ENCODE measurements at places on chromosomes 13 and 19. TPM values are rescaled to one million over a fixed set of nuclear protein-coding genes. Genes with fewer than 3 reads are reported as not detected.

Gene ZNF536
- 1.1 TPM for total RNA-seq

Gene ZNF805
- 16.4 TPM for total RNA-seq

Gene AMER2
- 0.34 TPM for total RNA-seq

Gene XPO4
- 21.0 TPM for total RNA-seq

DNA sequence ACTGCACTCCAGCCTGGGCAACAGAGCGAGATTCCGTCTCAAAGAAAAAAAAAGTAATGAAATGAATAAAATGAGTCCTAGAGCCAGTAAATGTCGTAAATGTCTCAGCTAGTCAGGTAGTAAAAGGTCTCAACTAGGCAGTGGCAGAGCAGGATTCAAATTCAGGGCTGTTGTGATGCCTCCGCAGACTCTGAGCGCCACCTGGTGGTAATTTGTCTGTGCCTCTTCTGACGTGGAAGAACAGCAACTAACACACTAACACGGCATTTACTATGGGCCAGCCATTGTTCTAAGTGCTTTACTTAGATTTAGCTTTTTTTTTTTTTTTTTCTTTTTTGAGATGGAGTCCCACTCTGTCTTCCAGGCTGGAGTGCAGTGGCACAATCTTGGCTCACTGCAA is 30.2 kb downstream of the CYP2F1 start:
- H3K36me3 ChIP-seq: no peaks in the 10 kb centered on the region
- H3K27ac ChIP-seq: no peak overlapping the region
- no peaks in the 10 kb centered on the region for H3K27me3 ChIP-seq
- DNase-seq: peak; percentile 84

DNA sequence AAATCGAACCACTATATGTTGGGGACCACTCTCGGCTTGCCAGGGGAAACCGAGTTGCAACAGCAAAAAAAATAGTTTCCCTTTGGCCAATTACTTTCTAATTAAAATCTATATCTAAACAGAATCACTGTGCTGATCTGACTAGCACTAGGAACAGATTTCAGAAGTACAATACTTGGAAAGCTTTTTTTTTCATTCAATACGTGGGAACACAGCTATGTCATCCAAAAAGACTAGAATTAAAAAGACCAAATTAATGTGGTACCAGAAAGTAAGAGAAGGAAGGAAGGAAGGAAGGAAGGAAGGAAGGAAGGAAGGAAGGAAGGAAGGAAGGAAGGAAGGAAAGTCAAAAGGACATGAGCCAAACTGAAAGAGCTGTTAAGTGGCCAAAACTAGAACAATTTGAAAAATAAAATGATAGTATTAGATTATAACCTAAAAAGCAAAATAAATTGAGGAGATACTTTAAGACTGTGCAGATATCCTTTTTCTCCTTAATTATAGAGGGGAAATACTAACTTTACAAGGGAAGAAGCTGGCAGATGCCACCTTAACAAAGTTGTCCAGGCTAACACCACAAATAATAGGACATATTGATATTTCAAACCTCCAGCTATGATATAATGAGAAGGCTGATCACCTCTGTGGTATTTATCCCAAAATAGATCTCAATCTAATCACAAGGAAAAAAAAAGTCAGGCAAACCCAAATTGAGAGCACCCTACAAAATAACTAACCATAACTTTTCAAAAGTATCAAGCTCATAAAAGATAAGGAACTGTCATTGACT is 63.9 kb downstream of the DIAPH3 start:
- no peak overlapping the region for H3K4me3 ChIP-seq
- H3K27ac ChIP-seq: no peak overlapping the region
- H3K36me3 ChIP-seq: no peaks in the 10 kb centered on the region
- H3K27me3 ChIP-seq: no peaks in the 10 kb centered on the region
- no peaks in the 10 kb centered on the region for H3K4me1 ChIP-seq

DNA sequence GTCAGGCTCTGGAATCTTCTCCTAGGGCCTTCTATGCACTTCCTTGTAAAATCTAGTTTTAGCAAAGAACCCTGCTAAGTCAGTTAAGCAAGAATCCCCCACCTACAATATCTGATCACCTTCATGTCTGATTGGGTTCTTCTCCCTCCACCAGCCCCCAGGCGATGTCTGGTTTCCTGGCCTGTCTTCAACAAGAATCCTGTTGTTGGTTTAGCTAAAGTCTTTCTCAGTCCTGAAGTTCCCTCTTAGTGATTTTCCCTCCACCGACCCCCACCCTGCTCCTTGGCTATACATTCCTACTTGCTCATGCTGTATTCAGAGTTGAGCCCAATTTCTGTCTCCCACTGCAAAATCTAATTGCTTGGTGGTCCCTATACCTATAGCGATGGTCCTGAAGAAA is 35.2 kb upstream of the SLC46A3 start:
- H3K4me3 ChIP-seq: no peak overlapping the region
- H3K4me1 ChIP-seq: no peaks in the 10 kb centered on the region
- H3K27me3 ChIP-seq: no peaks in the 10 kb centered on the region

DNA sequence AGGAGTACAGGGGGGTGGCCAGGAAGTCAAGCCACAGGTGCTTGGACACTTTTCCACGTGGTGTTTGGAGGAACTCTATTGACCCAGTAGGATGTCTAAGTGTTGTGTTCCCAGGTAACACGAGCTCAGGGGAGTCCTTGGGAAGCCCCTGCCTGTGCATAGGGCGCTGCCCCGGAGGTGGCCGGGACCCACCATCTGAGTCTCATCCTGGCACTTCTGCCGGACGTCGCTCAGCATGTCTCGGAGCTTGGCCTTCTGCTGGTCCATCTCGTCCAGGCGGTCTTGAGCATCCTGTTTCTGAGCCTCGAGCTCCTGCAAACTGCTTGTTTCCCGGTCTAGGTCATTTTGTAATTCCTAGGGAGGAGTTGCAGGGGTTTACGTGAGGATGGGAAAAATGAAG is 67.4 kb downstream of the EPS15L1 start:
- no peak overlapping the region for H3K4me3 ChIP-seq
- DNase-seq: no peak
- peaks cover 4% of the 10 kb centered on the region for H3K36me3 ChIP-seq
- H3K27ac ChIP-seq: peak overlapping the region; percentile 76
- H3K27me3 ChIP-seq: no peaks in the 10 kb centered on the region
- peaks cover 9% of the 10 kb centered on the region for H3K4me1 ChIP-seq
